ENCODE measurements at places on chromosomes 3 and 15. TPM values are rescaled to one million over a fixed set of nuclear protein-coding genes. Genes with fewer than 3 reads are reported as not detected.

GRCh38 chr3:73175698-73176097 is 114.2 kb downstream of the EBLN2 start:
- no peaks in the 10 kb centered on the region for H3K27me3 ChIP-seq
- H3K36me3 ChIP-seq, result no peaks in the 10 kb centered on the region
- no peak overlapping the region for H3K27ac ChIP-seq
- no peak overlapping the region for H3K4me3 ChIP-seq
- no peak for DNase-seq

DNA sequence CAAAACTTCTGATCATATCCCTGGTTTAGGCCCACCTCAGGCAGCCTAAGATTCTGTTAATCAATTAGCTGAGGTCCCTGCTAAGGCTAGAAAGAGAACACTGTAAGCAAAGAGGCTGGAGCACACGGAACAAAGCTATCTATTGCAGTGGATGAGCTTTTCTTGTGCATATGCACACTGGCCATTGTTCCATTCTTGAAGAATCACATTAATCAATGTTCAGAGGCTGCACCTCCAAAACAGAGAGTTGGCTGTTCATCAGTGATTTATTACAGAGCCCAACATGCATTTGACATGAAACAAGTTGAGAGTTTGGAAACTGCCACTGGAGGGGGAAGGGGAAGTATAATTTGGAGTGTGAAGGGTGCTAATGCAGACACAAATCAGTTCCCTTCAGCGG is 873.0 kb downstream of the ROBO1 start:
- H3K4me3 ChIP-seq, result no peak overlapping the region
- H3K36me3 ChIP-seq, result no peaks in the 10 kb centered on the region
- DNase-seq, result no peak
- peaks cover 4% of the 10 kb centered on the region for H3K4me1 ChIP-seq

Gene CHRM5
- total RNA-seq, result under 0.01 TPM

GRCh38 chr3:119695480-119695879 is 7.3 kb upstream of the CFAP91 start:
- H3K4me3 ChIP-seq, result no peak overlapping the region
- peak; percentile 42 for DNase-seq
- no peaks in the 10 kb centered on the region for H3K27me3 ChIP-seq
- no peaks in the 10 kb centered on the region for H3K4me1 ChIP-seq
- H3K27ac ChIP-seq, result no peak overlapping the region

DNA sequence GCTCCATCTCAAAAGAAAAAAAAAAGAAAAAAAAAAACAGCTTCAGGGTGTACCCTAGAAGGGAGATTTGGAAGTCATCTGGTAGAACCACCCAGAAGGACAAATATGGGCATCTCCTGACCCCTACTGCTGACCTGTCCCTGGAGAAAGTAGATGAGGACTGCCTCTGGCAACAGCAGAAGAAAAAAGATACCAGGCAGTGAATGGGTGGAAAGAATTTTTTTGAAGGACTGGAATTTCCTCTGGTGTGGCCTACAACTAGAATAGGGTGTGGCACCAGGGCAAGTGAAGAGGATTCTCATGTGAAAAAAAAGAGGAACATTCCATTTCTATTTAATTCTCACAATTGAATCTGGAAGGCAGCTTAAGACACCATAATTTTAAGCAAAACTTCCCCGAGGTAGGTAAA is 3.1 kb downstream of the ANXA2 start:
- H3K4me1 ChIP-seq, result peaks cover 78% of the 10 kb centered on the region
- H3K36me3 ChIP-seq, result peaks cover 59% of the 10 kb centered on the region
- no peaks in the 10 kb centered on the region for H3K27me3 ChIP-seq
- H3K4me3 ChIP-seq, result peak overlapping the region; percentile 75

GRCh38 chr3:153901991-153902390 is 219.2 kb upstream of the ARHGEF26 start:
- H3K4me1 ChIP-seq, result no peaks in the 10 kb centered on the region
- peak; percentile 58 for DNase-seq
- no peak overlapping the region for H3K27ac ChIP-seq
- H3K36me3 ChIP-seq, result no peaks in the 10 kb centered on the region

- H3K36me3 ChIP-seq, result no peaks in the 10 kb centered on the region
- H3K4me3 ChIP-seq, result no peak overlapping the region
- DNase-seq, result no peak
- peaks cover 28% of the 10 kb centered on the region for H3K27me3 ChIP-seq
- H3K27ac ChIP-seq, result no peak overlapping the region
Observed at GRCh38 chr15:50247819-50248655, 17.5 kb downstream of the HDC start.

DNA sequence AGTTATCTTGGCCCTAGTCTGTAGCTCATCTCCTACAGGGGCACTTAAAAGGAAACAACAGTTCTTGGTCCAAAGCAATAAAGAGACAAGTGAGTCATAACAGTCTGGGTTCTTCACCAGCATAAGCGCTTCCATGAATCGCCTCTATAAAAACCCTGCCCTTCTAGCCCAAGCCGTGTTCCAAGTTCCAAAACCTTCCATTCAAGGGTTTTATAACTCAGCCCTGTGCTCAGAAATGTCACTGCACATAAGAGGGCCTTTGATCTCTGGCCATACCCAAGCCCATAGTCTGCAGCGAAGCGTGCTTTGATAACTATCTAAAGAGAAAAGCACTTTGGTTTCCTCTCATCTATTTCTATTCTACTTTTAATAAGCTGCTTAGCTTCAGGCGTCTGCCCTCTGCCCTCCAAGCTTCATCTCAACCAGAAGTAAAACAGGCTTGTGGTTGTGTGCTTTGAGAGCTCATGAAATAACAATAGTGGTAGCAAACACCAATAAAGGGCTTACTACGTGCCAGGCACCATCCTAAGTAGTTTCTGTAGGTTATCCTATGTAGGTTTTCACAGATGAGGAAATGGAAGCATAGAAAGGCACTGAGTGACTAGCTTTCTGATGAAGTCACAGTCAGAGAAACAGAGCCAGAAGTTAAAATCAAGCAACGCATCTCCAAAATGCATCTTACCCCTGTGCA is 64.0 kb upstream of the AKAP13 start:
- peaks cover 39% of the 10 kb centered on the region for H3K4me1 ChIP-seq
- DNase-seq, result no peak
- H3K36me3 ChIP-seq, result no peaks in the 10 kb centered on the region
- H3K27me3 ChIP-seq, result no peaks in the 10 kb centered on the region
- H3K27ac ChIP-seq, result no peak overlapping the region

Gene TXNRD3
- 18.1 TPM for total RNA-seq

Measured in osteoblast (primary cell).